Cardiac septum (tissue), 1 donor: ENCODE measurements at places on chromosomes 16 and 17. TPM values are rescaled to one million over a fixed set of nuclear protein-coding genes. Genes with fewer than 3 reads are reported as not detected.
A peak's percentile ranks its signal among the peaks of the same experiment; 100 is the strongest.

DNA sequence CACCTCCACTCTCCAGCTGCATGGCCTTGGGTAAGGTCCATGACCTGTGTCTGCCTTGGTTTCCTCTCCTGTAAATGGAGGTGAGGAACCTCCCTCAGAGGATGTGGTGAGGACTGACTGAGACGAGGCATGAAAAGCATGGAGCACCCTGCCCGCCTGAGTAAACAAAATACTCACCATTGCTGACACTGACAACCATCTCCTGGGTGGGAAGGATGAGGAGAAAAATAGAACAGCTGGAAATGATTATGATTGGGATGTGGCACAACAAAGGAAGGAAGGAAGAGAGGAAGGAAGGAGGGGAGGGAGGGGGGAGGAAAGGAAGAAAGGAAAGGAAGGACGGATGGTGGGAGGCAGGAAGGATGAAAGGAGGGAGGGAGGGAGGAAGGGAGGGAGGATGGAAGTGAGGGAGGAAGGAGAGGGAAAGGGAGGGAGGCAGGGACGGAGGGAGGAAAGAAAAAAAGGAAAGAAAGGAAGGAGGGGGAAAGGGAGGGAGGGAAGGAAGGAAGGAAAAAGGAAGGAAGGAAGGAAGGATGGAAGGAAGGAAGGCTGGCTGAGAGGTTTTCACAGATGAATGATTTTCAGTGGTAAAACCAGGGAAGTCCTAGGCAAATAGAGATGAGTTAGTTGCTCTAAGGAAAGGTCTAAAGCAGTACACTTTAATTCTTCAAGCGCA is 276.5 kb upstream of the XYLT1 start:
- DNase-seq, result no peak

- DNase-seq, result peak; percentile 94
Observed at GRCh38 chr17:8954339-8954738, 11.2 kb downstream of the PIK3R5 start.

GRCh38 chr17:28159924-28160323 is 117.4 kb downstream of the NLK start:
- DNase-seq, result no peak

- no peak for DNase-seq
Observed at GRCh38 chr16:27495191-27495590, 54.5 kb downstream of the GTF3C1 start.

Gene ACSM2B
- not detected for total RNA-seq

Gene TBC1D3K
- not detected for total RNA-seq

Gene FOXC2
- 2.6 TPM for total RNA-seq
